ENCODE measurements at places on chromosomes 12 and 14.

- DNase-seq = no peak
These were observed 2.9 kb downstream of the ZFHX2 start for GRCh38 chr14:23548351-23549318.

- no peak for DNase-seq
These were observed 17.6 kb upstream of the ZFP36L1 start for GRCh38 chr14:68810173-68811153.

- DNase-seq = no peak
These were observed 1785.7 kb upstream of the FLRT2 start for GRCh38 chr14:83744224-83744623.

- DNase-seq = no peak
These were observed 393.2 kb downstream of the BCAT1 start for GRCh38 chr12:24555730-24556129.

GRCh38 chr12:52181746-52182145 lies 10.1 kb downstream of the KRT80 start:
- no peak for DNase-seq

- DNase-seq = no peak
These were observed 280.3 kb upstream of the AMIGO2 start for GRCh38 chr12:47360093-47360480.

- no peak for DNase-seq
These were observed 23.8 kb upstream of the GPR132 start for GRCh38 chr14:105088812-105089745.

GRCh38 chr14:71355324-71356201 lies 448.3 kb downstream of the PCNX1 start:
- DNase-seq = no peak

- DNase-seq = no peak
These were observed 70.8 kb downstream of the DPF3 start for GRCh38 chr14:72822946-72823611.

GRCh38 chr12:98399532-98399931 lies 115.9 kb upstream of the TMPO start:
- DNase-seq = peak; percentile 61

DNA sequence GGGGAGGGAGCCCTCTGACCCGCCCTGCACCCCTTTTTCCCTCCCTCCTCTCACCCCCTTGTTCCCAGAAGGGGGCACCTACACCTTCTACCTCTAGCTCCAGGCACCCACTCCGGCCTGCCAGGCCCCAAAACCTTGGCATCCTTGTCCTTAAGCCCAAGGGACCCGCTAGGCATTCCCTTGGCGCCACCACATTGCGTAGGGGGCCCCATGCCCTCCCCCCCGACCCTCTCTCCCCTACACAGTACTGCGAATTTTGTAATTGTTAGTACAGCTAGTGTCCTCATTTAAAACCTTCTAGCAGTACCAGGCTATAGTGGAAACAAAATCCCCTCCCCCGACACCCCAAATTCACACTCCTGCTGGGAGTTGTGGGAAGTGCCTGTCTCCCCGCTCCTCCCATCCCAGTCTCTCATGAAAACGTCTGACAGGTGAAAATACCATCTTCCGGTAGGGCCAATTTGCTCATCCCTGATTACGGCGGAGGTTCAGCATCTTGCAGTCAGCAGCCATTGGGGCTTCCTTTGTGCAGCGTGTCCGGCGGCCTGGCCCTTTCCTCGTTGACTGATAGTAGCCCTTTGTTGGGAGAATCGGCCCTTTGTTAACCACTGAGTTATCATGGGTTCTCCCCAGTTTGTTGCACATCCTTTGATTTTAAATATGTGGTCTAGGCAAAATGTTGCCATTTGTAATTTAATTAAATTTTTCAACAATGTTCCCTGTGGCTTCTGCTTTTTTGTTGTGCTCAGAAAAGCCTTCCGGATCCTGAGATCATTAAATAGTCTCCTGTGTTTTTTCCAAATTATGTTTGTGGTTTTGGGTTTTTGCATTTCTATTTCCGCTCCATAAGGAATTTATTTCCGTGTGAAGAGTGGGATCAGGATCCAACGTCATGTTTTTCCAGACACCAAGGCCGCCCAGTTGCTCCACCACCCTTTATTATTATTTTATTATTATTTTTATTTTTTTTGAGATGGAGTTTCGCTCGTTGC lies 7.9 kb upstream of the CEP170B start:
- DNase-seq = no peak

DNA sequence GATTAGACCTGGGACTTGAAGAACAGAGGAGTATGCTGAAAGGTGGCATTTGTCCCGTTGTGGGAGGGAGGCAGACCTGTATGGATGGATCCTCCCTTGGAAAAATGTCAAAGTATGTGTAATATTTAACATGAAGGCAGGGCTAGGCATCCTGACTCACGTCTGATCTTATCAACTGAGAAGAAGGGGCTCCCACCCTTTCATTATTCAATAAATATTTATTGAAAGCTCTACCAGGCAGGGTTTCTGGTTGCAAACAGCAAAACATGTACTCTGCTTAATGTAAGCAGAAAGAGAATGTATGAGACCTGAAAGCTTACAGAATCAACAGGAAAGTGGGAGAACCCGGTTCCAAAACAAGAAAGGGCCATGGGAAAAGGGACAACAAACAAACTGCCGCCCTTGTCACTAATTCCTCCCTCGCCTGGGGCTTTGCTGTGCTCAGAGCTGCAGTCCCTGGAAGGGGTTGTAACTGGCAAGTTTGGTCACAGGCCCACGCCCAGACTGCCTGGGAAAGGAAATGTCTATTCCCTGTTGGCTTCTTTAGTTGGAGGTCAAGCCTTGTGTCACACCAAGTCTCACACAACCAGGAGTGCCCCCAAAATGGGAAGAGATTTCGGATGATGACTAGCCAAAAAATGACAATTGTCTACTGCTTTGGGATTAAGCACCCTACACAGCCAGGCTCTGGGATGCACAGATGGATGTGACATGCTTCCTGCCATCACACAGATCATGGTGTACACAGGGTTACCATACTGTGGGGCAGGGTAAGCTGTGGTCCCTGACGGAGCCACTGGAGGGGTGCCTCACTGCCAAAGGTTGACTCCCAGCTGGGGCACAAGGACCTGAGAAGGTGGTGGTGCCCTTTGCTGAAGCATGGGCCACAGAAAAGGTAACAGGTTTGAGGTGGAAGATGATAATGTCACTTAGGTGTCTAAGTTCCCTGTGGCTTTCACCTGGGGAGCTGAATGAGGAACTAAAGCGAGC lies 36.8 kb downstream of the RAB35 start:
- no peak for DNase-seq

- no peak for DNase-seq
These were observed 6.6 kb downstream of the PPP4R4 start for GRCh38 chr14:94180655-94181271.

- no peak for DNase-seq
These were observed 1.9 kb downstream of the RAD51AP1 start for GRCh38 chr12:4540638-4541037.

DNA sequence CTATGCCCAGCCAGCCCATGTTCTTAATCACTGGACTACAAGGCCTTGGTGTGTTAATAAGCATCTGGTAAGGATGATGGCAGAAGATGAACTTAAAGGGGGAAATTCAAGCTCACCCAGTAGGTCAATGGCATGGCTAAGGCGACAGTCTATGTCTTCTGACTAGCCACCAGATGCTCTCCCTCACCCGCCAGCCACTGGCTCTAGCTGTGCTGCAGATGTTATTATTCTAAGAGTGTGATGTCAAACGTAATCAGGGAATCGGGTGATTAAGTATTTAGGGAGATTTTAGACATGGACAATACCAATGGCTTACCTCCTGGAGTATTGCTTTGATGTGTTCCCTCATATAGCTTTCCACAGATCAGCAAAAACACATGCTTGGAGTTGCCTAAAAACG lies 39.2 kb upstream of the MAX start:
- DNase-seq = no peak

- no peak for DNase-seq
These were observed 30.1 kb downstream of the ANAPC7 start for GRCh38 chr12:110373425-110373824.

DNA sequence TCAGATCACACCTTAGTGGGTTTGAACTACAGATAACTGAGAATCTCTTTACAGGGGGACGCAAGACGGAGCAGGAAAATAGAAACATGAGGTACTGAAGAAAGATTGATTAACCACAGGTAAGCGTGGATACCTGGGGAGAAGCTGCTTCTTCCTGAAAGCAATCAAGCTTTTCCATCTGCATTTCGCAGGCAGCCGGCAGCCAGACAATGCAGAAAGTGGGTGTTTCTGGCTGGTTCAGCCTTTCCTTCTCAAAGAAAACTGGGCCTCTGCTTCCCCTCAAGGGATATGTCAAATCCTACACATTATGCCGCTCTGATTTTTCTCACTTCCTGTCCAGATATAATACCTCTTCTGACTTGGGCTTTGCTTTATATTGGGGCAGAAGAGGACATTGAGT lies 39.1 kb upstream of the PPFIA2 start:
- no peak for DNase-seq

GRCh38 chr12:43655586-43655985 lies 103.0 kb downstream of the PUS7L start:
- DNase-seq = no peak

DNA sequence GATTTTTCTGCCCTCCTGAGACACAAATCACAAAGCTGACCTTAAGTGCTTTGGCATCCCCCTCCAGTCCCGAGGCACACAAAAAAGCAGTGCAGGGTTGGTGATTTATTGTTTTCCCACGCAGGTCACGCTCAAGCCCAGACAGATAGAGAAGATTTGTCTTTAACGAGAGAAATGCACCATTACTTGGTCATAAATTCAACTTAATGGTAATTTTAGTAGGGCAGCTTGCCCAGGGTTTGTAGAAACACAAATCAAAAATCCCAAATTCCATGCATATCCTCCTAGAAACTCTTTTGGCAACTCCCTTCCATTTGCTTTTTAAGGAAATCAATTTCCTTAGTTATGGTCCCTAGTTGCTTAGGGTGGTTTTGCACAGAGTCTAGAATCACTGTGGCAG lies 132.6 kb downstream of the IGF1 start:
- no peak for DNase-seq

DNA sequence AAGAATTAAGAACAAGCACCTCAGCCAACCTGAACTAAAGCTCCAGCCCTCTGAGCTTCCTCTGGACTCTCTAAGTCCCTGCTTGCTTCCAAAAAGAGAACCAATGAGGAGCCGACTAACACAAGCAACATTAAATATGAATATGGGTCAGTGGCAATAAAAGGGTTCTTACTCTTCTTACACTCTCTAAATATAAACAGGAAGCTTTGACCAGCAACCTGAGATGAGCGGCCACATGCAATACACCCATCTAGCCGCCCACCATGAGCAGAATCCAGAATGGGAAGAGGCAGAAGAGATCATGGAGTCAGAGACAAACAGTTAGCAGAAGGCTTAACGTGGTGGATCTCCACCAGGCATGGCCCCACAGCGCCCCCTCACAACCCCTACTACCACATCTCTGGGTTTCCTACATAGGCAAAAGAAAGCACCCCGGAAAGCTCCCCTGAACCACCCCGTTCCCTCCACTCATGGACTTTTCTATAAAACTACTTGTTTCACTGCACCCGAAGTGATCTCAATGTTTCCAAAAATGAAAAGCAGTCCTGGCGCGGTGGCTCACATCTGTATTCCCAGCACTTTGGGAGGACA lies 59.4 kb downstream of the TTC7B start:
- DNase-seq = peak; percentile 14

DNA sequence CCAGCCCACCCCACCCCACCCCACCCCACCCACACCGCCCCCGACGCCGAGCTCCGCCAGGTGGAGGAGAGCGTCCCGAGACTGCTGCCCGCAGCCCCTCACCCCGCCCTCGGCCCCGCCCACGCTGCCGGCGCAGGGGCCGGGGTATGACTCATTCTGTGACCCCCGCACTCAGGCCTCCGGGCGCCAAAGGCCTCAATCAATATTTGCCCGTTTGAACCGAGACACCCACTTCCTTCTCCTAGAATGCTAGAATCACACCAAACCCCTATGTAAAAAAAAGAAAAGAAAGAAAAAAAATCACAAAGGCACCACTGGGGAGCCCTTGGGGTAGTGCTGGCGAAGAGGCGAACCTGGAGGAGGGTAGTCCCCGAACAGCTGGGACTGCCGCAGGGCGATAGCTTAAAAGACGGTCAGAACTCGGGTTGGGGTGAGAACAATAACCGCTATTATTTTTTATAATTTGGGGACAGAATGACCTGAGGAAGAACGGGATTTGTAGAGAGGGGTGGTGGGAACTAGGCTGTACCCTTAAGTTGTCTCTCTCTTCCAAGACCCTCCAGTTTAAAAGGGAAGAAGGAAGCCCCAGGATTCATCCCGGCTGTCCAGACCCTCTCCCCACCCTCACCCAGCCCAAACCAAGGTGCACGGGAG lies 894 bp downstream of the KRT8 start:
- DNase-seq = peak; percentile 39

DNA sequence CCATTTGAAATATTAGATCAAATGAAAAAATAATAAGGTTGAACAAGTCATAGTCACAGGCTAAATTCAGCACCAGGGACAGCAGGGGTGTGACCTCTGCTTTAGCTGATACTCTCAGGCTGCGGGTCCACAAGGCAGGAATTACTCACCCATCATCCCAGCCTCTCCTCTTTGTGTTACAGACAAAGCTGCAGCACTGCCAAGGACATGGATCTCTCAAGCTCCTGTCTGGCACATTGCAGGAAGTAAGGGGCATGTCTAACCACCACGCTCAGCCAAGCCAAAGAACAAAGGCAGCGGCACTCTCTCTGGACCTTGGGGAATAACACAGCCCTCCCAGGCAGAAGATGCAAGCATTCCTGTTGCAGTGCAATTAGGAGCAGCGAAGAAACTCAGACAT lies 783.8 kb downstream of the VRK1 start:
- no peak for DNase-seq

GRCh38 chr12:64824500-64825142 lies at the start of gene TBC1D30:
TBC1D30 (plus strand) TSS chr12:64824647; CDS start chr12:64824880, 233 bp downstream.
- DNase-seq = no peak

- no peak for DNase-seq
These were observed 246.3 kb downstream of the RGS6 start for GRCh38 chr14:72178517-72178916.

GRCh38 chr12:76679778-76680177 lies 84.1 kb upstream of the ZDHHC17 start:
- DNase-seq = no peak

GRCh38 chr12:69682110-69682755 lies 16.9 kb downstream of the BEST3 start:
- DNase-seq = no peak

GRCh38 chr14:53963320-53964227 lies 6.9 kb upstream of the BMP4 start:
- no peak for DNase-seq

GRCh38 chr12:116397148-116397547 lies 119.7 kb upstream of the MED13L start:
- DNase-seq = no peak

- no peak for DNase-seq
These were observed 23.3 kb upstream of the EEA1 start for GRCh38 chr12:92952394-92952793.

All from CD8-positive, alpha-beta T cell (primary cell).